ENCODE measurements at places on chromosomes 5 and 9.

- no peak for DNase-seq
These were observed 11.8 kb upstream of the SEC16A start for GRCh38 chr9:136494531-136495215.

DNA sequence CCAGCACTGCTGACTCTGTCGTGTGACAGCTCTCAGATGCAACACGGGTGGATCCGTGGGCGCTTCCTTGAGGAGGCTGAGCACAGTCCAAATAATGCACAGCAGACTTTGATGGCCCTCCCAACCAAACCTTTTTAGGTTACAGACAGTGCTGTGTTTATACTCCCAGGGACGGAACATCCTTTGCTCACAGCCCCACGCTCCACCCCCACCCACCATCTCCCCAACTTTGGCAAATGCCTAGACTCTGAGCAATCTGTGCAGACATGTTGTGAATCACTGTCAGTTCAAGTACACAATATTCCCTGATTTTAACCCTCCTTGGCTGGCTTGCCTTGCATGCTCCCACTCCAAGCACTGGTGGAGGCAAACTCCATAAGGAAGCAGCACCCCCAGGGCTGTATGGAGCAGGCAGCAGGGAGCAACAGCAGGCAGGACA lies 324.6 kb downstream of the MLLT3 start:
- DNase-seq, result peak; percentile 14

DNA sequence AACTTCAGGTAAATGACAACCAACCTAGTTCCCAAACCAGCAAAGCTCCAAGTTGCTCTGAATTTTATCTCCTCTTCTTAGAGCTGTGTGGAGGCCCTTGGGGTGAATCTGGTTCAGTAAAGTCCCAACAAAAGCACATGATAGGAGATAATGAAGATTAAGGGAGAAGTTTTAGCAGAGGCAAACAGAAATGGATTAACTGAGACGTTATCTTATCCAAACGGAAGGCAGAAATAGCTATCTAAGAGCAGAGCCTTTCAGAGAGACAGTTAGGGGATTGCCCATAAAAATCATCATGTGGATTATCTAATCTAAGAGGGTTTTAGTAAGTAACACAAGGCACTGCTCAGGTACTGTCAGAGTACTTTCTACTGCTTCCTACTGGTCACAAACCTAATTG lies 183.9 kb upstream of the ZNF618 start:
- no peak for DNase-seq

GRCh38 chr9:137293482-137294090 lies 8.5 kb downstream of the NRARP start:
- DNase-seq, result no peak

DNA sequence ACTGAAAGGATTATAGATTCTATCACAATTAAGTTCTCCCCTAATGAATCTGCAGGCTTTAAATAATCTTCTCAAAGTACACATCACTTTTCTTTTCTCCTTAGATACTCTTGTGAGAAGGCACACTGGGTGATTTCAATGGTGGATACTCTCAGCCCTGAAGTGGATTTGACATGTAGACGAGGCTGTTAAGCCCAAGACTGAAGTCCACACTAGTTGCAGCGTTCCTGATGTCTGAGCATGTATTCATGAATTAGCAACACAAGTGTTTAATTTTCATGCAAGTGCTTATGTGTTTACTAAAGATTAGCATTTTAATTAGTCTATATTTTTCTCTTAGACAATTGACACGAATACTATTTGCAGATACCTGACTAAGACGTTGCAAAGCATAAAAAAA lies 218.9 kb downstream of the TMEM161B start:
- DNase-seq, result no peak

DNA sequence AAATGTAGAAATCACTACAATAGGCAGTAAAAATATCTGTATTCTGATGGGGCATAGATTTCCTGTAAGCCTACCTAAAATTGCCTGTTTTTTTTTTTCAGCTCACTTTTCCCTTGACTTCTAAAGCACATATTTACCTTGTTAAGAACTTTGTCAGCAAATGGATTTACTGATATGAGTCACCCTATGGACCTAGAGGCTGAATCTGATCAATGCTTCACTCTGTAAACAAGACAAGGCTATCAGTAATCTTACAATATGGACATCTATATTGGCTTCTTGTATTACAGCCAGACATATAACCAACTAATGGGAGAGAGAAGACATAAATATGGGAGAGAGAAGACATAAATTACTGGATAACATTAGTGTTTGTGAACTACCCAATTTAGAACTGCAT lies 792.7 kb upstream of the CHD1 start:
- no peak for DNase-seq

Data from caudate nucleus (tissue), 63 donors.